Activated CD8-positive, alpha-beta memory T cell treated with anti-CD3 and anti-CD28 coated beads for 48 hours (primary cell): ENCODE measurements at places on chromosomes 16 and 17.

DNA sequence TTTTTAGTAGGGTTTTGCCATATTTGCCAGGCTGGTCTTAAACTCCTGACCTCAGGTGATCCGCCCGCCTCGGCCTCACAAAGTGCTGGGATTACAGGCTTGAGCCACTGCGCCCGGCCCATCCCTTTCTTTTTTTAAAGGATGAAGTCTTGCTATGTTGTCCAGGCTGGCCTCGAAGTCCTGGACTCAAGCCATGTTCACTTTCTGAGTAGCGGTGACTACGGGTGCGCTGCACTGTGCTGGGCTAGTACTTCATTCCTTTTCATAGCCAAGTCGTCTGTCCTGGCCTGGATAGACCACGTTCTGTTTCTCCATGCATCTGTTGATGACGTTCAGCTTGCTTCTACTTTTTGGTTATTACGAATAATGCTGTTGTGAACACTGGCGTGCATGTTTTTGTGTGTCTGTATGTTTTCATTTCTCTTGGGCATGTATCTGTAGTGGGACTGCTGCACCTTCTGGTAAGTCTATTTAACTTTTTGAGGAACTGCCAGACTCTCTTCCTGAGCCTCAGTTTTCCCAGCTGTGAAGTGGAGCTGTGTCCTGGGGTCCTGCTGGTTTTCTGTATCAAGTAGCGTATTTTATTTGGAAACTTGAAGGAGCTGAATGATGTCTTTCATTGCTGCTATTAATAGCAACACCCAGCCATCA lies 40.0 kb upstream of the GSE1 start:
- no peak for DNase-seq

DNA sequence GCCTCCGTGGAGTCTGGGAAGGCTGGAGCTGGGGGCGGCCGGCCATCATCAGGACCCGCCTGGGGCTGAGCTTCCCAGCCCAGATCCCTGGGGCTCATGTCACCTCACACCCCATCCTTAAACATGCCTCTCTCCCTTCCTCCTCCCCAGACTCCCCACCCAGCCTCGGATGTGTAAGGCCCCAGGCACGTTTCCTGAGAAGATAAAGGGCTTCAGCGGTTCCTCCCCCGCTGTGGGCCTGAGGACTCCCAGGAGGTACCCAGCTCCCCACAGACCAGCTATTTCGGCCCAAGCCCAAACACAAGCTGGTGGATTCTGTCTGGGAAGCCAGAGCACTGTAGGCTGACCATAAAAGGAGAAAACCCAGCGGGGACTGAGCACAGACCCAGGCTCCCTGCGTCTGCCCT lies 49.2 kb downstream of the MYH11 start:
- no peak for DNase-seq

DNA sequence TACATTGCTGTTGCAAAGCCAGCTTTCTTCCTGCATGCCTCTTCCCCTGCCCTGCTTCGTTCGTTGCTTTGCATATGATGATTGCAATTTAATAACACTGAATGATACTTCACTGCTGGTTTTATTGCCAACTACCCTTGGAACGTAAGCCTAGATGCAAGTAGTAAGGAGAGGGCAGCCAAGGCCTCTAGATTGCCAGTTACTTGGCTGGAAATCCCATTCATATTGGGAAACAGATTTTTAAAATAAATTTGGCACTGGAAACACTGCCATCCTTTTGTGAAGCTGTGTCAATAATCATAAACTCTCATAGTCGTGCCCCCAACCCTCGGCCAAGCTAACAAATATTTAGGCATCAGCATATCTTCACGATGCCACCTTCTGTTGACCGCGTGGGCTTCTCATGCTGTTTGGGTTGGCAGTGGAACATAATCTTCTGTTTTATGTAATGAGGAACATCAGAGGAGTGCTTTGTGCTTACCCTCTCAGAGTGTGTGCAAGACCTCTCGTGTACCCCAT lies 86.5 kb downstream of the MAP2K6 start:
- no peak for DNase-seq

GRCh38 chr16:86735727-86736126 lies 157.4 kb downstream of the FOXL1 start:
- no peak for DNase-seq

DNA sequence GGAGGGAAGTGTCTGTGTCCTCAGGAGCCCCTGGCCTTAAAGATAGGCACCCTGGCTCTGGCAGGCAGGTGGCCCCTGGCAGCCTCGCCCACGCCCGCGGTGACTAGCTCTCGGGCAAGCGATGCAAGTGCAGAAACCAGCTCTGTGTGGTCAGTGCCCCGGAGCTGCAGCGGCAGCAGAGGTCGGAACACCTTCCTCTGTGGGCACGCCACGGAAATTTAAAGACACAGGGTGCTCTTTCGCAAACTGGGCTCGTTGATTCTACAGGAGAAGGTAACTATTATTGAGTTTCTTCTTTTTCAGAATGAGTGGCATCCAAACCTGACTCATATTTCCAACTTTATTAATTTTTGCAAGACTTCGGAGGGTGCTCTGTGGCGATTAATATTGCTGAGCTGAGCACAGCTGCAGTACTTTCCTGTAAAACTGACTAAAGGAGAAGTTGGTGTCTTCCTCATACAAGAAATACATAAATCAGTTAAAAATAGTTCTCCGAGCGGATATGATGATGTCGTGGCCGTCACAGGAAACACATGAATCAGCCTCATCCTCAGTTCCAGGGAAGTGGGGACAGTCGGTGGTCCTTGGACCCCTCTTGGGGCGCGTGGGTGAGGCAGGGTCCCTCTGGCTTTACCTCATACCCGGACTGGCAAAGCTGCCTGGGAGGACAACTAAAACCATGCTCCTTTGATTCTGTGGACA lies 120.2 kb downstream of the METRNL start:
- DNase-seq: peak; percentile 57

DNA sequence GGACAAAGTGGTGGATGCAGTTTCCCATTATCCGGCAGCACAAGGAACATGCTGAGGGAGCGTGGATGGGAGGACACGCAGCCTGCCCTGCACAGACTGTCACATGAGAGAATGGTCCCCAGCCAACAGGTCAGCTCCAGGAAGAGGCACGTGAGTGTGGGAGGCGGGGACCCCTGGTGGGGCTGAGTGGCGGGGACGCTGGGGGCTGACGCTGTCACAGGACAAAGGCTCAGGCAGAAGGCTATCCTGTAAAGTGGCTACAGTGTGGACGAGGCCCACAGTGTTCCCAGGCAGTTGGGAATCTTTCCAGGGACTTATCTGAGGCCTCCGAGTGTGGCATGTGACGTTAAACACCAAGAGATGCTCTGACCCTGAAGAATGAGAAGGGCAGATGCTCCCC lies 30.4 kb downstream of the MBTPS1 start:
- no peak for DNase-seq

- DNase-seq: no peak
Measured at GRCh38 chr17:4331614-4332013, 34.9 kb downstream of the UBE2G1 start.

DNA sequence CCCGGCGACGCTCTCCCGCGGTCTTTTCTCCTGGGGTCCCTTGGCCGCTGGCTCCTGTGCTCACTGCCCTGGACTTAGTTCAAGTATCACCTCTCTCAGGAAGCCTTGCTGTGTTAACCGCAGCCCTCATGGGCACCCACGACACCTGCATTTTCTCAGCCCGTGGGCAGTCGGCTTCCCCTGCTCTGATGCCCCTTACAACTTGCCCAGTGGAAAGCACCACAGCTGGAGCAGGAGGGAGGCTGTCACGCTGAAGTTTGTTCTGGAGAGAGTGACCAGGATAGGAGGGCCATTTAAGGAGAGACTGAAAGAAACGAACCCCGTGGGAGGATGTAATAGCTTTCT lies 395 bp downstream of the STXBP4 start:
- no peak for DNase-seq

DNA sequence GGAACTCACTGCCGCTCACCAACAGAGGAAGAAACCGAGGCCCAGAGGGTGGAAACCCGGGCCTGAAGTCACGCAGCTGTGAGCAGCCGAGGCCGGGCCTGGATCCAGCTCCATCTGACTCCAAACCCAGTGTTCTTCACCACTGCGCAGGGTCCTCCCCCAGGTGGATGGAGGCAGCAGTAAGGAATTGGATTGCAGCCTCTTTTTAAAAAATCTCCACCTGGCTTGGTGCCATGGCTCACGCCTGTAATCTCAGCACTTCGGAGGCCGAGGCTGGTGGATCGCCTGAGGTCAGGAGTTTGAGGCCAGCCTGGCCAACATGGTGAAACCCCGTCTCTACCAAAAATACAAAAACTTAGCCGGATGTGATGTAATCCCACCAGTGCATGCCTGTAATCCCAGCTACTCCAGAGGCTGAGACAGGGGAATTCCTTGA lies 177.2 kb downstream of the FOXL1 start:
- DNase-seq: no peak

GRCh38 chr17:64063766-64064224 lies 43.4 kb upstream of the ICAM2 start:
- DNase-seq: no peak
